ENCODE measurements at places on chromosomes 1 and 21.

- DNase-seq, result no peak
Measured at GRCh38 chr1:19166066-19166465, 44.0 kb downstream of the UBR4 start.

DNA sequence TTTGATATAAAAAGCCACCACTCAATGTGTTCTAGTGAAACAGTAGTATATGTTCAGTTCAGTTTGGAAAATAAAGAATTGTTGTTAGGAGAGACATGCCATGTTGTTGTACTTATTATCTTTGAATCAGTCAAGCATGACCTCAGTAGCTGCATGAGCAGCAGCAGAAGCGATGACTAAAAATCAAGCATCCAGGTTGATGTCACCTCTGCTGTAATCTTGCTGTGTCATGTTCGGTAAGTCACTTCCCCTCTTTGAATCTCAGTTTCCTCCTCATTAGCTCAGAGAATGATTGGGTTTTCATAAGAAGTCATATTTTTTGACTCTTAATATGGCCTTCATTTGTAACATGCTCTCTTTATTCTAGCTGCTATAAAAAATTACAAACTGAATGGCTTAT lies 428.4 kb upstream of the B3GALT2 start:
- no peak for DNase-seq

DNA sequence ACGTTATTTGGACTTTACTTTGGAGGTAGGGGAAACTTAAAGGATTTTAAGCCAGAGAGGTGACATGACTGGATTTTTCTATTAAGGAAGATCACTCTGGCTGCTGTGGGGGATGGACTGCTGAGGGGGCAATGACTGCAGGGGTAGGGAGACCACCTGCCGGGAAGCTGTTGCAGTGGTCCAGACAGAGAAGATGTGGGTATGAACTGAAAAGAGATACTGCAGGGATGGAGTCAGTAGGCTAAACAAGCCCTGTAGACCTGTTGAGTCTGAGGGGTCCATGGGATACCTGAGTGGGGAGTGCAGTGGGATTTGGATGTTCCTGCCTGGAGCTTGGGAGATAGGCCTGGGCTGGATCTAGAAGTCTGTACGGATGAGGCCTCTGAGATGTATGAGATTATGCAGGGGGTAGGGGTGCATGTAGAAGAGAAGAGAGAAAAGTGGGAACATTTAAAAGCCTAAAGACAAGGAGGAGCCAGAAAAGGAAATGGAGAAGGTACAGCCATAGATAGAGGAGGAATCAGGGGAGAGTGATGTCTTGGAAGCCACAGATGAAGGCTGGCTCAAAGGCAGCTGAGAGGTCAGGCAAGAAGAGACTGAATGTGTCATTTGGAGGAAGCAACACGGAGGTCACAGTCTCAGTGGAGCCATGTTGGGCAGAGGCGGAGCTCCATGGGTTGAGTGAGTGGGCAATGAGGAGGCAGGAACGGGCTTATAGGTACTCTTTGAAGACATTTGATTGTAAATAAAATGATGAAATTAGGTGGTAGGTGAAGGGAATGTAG lies 25.9 kb upstream of the KCNA2 start:
- no peak for DNase-seq

DNA sequence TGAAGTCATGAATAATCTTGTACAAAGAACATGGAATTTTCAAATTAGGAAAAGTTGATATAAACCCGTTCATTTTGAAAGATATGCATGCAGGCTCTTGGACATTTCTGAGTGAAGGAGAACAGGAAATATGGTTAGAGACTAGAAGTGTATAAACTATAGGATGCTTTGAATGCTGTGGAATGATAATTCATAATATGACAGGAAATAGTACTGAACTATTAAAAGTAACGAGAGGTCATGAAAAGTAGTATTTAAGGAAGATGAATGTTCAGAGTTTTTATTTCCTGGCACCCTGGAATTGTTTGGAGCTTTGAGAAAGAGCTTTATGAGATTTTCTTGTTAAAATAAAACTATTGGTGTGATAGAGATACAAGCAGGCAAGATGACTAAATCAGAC lies 18.7 kb upstream of the CRB1 start:
- no peak for DNase-seq

- DNase-seq, result no peak
Measured at GRCh38 chr1:107740579-107740978, 224.4 kb downstream of the VAV3 start.

DNA sequence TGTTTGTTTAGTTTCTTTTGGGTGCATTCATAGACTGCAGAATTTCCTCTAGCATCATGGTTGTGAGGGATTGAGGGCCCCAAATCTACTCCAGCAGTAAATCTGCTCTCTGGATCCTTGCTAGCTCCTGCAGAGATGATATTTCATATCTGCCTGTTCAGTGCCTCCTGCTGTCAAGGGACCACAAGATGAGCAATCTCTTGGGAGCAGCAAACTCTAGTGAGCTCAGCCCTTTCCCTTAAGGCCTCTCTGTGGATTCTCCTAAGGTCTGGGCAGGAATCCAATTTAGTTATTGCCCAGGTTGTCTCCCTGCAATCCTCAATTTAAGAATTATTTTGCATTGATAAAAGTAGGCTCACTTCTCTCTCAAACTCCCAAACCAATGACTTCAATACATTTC lies 76.9 kb downstream of the RGS18 start:
- no peak for DNase-seq

DNA sequence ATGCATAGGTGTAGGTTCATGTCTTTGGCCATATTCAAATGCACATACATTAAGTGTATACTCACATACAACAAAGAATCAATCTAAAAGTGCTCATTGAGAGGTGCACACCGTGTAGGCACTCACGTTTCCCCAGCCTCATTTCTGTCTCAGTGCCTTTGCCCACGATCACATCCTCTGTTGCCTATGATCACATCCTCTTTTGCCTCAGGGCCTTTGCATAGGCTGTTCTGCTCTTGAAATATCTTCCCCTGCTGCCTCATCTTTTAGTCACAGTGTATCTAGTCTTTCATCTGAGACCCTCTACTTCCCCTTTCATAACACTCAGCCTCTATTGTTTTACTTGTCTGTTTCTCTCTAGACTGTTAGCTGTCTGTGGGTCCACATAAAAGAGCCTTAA lies 69.3 kb downstream of the FOXD2 start:
- DNase-seq, result no peak

GRCh38 chr1:181140398-181140797 lies 51.9 kb downstream of the IER5 start:
- no peak for DNase-seq

DNA sequence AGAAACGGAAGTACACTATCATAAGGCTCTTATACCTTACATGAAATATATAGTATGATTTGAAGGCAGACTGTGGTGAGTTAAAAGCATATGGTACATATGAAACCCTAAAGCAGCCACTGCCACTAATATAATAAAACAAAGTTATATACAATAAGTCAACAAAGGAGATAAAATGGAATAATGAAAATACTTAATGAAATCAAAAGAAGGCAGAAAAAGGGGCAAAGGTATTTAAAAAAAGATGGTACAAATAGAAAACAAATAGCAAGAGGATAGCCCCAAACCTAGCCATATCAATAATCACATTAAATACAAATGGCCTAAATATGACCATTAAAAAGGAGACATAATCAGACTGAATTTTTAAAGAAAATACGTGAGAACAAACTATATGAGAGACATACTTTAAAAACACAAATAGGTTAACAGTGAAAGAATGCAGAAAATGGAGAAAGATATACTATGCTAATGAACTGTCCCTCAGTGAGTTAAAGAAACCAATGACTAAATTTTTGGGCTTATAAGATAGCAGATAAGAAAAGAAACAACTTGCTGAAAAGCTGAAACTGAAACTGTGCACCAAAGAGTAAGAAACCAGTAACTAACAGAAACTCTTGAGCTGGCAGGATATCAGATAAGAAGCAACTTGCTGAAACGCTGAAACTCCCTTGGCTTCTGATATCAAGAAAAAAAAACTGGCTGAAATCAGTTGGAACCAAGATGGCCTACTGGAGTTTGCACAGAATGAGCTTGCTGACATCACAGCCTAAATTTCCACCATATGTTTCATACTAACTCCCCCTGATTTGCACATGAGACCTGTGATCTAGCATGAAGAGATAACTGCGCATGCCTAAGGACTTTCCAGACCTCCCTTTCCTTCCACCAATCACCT lies 44.3 kb upstream of the IL10 start:
- DNase-seq, result no peak

DNA sequence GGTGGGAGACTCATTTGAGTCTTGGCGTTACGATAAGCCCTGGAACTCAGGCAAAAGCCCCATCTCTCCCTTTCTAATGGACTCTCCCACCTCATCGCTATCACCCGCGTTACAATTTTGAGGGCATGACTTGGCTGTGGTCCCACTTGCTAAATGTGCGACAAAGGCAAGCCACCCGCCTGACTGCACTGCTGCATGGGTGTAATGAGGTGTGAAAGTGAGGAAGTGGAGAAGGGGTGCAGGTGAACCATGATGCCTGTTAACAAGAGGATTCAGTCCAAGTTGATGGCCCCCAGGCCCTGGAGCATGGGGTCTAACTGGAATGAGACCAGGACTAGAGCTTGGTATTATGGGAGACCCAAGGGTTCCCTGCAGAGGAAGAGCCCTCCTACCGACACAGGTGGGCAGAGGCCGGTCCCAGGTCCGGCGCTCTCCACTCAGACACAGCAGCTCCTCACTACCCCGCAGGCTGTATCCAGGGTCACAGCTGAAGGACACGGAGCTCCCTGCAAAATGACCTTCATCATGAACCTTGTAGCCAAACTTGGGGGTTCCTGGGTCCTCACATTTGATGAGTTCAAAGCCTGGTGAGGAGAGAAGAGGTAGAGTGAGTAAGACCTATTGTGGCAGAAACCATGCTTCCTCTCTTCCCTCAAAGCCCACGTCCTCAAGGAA lies 165.4 kb upstream of the HMGB4 start:
- DNase-seq, result no peak

DNA sequence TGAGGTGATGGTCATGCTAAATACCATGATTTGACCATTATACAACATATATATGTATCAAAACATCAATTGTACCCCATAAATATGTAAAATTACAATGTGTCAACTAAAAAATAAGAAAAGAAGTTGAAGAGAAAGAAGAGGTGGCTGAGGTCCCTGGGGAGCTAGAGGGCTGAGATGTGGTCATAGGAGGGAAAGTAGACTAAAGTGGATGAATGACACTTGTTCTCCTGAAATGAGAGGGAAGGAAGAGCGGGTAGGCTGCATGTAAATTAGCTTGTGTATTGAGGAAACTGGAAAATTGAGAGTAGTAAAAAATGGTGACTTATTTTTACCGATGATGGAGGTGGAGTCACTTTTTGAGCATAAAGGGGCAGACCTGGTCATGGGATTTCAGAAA lies 117.0 kb downstream of the ST6GALNAC3 start:
- DNase-seq, result no peak
